ENCODE measurements at places on chromosomes 5 and 9.
A peak's percentile ranks its signal among the peaks of the same experiment; 100 is the strongest.

- DNase-seq: no peak
These were observed 26.6 kb downstream of the COL23A1 start for GRCh38 chr5:178563621-178564020.

DNA sequence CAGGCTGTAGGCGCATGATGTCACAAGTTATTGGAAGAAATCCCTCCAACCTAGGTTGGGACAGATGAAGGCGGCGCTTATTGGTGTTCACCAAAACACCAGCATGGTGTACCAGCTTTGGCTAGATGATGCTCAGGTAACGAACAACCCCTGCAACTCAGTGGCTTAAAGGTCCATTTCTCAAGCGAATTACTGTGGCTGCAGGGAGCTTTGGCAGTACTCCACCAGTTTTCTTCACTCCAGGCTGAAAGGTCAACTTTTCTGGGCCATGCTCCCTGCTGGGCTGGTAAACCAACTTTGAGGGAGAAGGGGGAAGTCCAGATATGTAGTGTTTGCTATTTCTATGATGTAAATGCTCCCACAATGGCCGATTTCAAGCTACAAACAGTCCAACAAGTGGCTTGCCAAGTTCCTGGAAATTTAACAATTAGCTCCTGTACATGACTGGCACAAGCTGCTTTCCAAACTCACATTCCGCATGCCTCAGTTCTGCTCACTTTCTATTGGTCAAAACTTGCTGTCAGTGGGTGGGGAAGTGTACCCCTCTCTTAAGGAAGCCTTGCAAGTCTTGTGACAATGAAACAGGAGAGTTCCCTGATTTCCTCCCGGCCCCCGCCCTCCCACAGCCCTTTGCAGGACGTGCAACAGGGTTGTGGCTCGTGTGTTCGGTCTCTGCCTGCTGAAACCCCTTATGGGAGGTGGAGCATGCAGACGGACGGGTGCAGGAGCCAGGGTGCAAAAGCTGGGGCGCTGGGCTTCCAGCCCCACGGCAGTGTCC, 588 bp upstream of the ZBED3 start:
- no peak for DNase-seq

GRCh38 chr9:92607088-92607487, 62.8 kb downstream of the IPPK start:
- peak; percentile 30 for DNase-seq

GRCh38 chr5:132821791-132822190, 8.7 kb downstream of the SHROOM1 start:
- no peak for DNase-seq
